ENCODE measurements at places on chromosomes 6 and 20.

GRCh38 chr6:40249935-40250334, 315.7 kb upstream of the MOCS1 start:
- DNase-seq: no peak

DNA sequence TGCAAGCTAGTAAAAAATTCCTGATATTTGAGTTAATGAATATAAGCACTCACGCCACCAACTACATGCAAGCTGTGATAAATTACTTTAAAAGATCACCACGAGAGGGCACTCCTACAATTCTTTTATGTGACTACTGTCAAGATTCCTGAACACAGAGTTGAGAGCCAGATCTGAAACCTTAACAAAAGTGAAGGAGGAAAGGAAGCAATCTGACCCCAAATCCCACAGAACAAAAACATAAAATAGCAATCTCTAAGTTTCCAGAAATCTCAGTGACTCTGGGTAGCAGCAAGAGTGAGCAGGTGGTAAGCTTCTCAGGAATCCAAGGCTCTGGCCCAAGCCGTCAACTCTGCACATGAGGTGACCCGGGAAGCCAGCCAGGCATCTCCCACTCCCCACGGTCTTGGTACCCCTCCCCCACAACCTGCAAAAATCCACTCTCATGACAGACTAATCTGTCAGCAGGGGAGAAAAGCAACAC, 55.1 kb downstream of the STAU1 start:
- no peak for DNase-seq

GRCh38 chr6:138088326-138088762, 18.9 kb downstream of the PERP start:
- DNase-seq: no peak

DNA sequence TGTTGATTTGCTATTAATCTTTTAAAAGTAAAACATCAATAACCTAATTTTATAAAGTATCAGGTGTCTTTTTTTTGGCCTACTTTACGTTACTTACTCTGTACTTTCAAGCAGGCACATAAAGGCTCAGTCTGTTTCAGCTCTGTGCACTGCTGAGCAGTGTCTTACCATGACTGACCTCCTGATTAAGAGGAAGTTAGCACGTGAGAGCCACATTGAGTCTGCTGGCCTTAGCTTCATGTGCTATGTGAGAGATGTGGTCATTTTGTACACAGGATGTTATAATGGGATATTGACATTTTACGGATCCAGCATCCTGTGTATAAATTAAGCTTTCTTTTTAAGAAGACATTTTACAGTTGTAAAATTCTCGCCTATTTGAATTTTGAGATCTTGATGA, 31.9 kb downstream of the ARID1B start:
- no peak for DNase-seq

DNA sequence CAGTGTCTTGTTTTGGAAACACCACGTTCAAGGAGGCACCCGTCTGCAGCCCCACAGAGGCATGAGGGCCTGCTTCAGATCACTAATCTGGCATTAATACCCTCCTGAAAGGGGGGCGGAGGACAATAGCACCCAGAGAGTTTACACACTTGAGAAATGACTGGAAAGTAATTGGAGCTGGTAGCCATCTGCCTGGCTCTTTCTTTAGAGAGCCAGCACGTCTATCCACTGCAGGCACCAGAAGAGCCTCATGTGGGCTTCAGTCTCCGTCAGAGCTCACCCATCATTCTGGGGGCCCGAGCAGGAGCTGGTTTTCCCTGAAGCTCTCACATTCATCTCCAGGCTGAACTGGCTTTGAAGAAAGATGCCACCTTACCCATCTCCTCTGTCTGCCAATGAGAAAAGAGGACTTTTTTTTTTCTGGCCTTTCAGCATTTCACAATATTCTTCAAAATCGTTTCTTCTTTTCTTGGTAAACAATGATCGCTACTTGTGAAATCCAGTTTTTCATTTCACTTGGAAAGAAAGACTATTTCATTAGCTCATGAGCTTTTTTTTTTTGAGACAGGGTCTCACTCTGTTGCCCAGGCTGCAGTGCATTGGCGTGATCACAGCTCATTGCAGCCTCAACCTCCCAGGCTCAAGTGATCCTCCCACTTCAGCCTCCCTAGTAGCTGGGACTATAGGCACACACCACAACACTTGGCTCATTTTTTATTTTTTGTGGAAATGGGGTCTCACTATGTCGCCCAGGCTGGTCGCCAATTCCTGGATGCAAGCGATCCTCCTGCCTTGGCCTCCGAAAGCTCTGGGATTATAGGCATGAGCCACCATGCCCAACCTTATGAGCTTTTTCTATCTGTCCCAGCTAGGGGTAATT, 124.7 kb upstream of the ZNF217 start:
- DNase-seq: no peak

All from CD8-positive, alpha-beta T cell (primary cell).